Stimulated activated CD8-positive, alpha-beta memory T cell treated with anti-CD3 and anti-CD28 coated beads, Interleukin-2, amount 100 ng/mL, for 1 hour (primary cell): ENCODE measurements at places on chromosomes 7 and 10.

DNA sequence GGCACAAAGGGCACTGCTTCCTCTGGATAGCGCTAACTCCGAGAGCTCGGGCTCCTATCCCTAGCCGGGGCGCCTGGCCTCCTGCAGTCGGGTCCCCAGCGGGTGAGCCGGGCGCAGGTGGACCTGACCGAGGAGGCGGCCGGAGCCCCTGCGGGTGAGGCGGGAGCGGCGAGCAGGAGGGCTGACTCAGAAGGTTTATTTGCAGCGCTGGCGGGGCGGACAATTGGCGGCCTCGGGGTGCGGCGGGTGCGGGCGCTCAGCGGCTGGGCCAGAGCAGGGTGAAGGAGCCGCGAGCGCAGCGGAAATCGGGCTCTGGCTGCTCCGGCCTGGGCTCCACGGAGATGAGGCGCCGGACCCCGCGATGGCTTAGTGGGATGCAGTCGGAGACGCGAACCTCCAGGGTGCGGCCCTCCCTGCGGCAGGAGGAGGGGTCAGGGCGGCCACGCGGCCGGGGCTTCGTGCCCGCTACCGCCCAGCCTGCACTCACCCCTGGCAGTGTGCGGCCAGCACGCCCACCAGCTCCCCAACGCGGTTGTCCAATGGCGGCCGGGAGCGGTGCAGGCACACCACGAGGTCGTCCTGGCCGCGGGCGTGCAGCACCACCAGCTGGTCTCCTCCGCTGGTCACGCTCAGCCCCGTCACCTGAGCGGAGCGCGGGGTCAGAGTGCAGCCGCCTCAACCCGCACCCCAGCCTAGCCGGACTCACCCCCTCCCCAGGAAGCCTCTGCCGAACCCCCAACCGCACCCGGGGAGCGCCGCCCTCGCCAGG lies 16.1 kb downstream of the MYO1G start:
- no peak for DNase-seq

GRCh38 chr10:29105516-29106215 lies 183.2 kb upstream of the LYZL1 start:
- DNase-seq = no peak

DNA sequence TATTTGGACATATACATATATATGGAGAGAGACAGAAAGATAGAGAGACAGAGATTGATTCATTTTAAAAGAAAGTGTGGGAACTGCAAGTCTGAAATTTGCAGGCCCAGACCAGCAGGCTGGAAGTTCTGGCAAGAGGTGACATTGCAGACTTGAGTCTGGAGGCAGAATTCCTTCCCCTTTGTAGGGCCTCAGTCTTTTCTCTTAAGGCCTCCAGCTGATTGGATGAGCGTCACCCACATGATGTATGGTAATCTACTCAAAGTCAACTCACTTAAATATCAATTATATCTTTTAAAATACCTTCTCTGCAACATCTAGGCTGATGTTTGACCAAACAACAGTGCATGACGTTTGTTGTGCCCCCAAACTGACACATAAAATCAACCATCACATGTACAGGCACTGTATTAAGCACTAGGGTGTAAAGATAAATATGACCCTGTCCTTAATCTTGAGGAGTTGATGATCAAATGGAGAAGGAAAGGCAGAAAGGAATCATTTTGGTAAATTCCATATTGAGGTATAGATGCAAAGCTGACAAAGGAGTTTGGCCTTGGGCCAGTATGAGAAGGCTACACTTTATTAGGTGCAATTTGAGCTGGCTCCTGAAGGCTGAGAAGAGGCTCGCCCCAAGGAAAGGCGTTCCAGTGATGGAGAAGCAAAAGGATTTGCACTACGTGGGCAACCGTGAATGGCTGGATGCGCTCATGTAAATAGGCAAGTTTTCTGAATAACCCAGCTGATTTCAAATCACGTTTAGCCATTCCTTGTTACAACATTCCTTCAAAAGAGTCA lies 52.6 kb downstream of the BPGM start:
- DNase-seq = no peak

DNA sequence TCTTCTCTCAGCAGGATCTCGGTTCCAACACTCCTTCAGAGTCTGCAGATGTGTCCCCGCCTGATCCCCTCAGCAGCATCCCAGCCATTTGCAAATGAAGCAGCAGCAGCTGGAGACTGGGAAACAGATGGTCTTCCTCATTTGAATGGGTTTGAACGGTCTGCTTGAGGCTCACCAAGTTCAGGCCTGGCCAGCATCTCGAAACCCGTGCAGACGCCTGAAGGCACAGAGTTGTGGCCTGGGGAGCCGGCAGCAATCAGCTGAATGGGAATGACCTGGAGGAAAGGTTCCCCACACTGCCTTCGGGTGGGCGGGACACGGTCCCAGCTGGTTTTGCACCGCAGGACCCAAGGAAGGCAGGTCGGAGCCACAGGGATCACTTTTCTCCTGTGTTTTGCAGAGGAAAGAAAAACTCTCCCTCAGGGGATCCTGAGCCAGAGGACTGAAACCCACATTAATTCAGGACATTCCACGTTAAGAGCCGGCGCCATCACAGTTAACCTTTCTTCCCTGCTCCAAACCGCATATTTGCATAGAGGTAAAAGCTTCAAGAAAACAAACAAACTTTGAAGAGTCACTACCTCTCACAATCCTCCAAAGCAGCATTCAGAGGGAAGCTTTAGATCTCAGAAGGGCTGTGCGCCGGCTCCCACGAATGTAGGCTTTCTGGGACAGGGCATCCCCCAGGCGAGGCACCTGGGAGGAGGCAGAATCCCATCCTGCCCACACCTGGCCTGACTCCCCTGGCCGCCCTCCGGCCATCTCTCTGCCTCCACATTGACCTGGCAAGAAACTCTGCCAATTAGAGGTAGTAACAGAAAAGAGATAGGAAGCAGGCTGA lies 17.7 kb downstream of the FGFR2 start:
- no peak for DNase-seq

DNA sequence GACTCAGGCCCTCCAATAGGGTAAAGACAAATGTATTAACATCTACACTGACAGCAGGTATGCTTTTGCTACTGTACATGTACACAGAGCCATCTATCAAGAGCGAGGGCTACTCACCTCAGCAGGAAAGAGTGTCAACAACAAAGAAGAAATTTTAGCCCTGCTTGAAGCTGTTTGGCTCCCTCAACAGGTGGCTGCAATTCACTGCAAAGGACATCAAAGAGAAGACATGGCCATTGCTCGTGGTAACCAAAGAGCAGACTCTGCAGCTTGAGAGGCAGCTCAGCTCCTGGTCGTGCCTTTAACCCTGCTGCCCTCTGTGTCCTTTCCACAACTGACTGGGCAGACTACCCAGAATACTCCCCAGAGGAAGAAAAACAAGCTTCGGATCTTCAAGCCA lies 5.1 kb downstream of the AKR1B15 start:
- DNase-seq = no peak

- no peak for DNase-seq
These were observed 132.5 kb downstream of the WDR37 start for GRCh38 chr10:1188558-1189135.

DNA sequence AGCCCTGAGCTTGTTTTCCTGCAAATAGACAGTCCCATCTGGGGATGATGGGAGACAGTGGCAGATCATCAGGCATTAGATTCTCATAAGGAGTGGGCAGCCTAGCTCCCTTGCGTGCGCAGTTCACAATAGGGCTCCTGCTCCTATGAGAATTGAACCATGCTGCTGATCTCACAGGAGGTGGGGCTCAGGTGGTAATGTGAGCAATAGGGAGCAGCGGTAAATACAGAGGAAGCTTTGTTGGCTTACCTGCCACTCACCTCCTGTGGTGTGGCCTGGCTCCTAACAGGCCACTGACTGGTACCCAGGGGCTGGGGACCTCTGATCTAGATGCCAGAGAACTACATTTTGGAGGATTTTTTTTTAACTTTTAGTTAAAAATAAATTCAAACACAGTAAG lies 434.8 kb upstream of the MKI67 start:
- no peak for DNase-seq

- no peak for DNase-seq
These were observed 347.7 kb downstream of the GLRX3 start for GRCh38 chr10:130483691-130484467.
